ENCODE measurements at places on chromosomes 5 and 9.

- no peak for DNase-seq
Observed at GRCh38 chr5:14959399-14960119, 88.0 kb upstream of the ANKH start.

- DNase-seq = no peak
Observed at GRCh38 chr9:131840220-131840619, 100.3 kb upstream of the RAPGEF1 start.

DNA sequence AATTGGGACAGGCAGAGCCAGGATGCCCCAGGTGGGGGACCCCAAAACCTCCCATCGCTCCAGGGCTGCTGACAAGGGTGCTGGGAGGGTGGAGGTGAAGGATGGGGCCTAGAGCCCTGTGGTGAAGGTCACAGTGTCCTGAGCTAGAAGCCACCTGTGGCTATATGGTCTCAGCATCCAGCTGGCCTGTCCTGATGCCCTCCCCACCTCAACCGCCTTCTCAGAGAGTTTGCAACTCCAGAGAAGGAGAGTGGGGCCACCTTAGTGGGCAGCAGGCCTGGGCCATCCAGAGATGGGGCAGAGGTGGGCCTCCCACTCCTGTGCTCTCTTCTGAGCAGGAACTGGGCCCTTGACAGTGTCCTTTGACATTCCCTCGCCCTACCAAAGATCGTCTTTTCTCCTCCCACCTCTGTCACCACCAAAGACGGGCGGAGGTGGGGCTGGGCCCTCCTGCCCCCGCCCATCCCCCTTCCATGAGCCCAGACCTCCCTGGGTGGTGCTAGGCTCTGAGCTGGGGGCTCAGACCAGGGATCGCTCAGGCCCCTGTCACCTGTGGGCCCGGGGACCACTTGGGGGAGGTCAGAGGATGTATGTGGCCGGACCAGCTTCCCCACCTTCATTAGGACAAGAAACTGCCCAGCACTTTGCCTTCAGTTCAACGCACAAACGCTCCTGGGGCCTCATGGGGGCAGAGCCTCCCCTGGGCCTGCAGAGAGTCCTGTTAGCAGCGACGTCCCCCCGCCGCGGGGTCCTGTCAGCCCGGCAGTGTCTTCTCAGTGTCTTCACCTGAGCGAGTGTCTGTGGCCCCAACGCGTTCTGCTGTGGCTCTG is 10.0 kb upstream of the DOLPP1 start:
- DNase-seq = no peak

DNA sequence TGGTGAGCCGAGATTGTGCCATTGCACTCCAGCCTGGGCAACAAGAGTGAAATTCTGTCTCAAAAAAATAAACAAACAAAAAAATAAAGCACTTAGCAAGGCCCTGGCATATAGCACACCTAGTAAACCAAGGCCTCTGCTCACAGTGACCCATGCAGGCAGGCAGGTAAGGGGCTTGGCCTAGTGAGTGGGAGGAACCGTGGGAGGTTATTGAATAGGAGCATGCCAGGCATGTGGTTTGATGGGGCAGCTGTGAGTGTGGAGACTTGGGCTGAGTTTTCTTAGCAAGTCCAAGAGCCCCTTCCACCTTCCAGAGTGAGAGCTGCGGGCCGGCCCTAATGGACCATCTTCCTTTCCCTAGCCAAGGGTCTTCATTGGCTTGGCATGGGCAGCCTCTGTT is 4.5 kb upstream of the NDST1 start:
- no peak for DNase-seq

DNA sequence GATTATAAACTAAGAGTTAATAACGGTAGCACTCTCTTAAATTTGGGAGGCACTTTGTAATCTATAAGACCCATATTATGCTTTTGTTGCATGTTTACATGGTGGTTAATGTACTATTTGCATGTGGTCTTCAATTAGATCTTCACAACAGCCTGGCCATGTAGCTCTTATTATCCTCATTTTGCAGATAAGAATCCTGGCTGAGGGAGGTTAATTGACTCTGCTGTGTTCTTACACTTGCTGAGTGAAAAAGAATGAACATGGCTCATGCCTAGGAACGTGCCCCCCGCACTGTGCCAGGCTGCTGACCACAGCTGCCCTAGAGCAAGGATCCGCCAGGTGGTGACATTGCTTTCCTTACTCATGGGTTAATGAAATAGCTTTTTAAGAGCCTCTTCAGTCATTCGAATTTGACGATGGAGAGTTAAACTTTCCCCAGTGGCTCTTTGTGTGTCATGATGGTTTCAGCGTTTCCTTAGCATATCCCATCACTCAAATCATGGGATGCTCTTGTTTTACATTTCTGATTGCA is 97.9 kb downstream of the CDH6 start:
- DNase-seq = no peak

DNA sequence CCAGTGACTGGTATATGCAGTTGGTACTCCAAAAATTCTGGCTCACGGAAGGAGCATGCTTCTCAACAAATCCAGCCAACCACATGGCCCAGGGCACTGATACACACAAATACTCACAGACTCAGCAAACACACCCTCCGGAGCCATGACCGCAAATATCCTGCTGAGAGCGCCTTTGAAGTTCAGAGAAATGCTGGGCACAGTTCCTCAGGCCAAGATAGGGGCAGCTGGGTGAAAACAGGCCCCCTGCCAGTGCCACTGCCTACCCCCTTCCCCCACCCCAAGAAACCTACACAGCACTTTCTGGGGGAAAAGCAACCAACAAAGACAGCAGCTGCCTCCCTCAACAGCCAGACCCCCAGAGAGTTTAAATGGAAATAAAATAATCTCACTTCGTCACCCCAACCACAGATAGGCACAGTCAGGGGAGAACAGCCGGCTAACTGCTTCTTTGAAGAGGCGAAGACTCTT is 120.0 kb downstream of the C5orf15 start:
- DNase-seq = no peak

DNA sequence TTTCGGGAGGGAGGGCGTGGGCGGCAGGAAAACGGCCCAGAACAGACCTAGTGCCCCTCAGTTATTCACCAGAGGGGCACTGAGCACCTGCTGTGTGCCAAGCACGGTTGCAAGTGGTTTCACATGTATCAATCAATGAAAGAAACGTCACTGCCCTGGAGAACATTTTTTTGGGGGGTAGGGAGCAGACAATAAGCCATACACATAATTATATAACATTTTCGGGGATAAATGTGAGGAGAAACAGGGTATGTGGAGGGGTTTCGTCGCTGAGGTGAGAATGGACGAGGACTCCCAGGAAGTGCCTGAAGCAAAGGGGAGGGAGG is 444 bp upstream of the ZNF354A start:
- DNase-seq = no peak

GRCh38 chr9:84804951-84805694 is 135.6 kb downstream of the NTRK2 start:
- no peak for DNase-seq

- no peak for DNase-seq
Observed at GRCh38 chr5:107248066-107248695, 422.6 kb downstream of the EFNA5 start.

DNA sequence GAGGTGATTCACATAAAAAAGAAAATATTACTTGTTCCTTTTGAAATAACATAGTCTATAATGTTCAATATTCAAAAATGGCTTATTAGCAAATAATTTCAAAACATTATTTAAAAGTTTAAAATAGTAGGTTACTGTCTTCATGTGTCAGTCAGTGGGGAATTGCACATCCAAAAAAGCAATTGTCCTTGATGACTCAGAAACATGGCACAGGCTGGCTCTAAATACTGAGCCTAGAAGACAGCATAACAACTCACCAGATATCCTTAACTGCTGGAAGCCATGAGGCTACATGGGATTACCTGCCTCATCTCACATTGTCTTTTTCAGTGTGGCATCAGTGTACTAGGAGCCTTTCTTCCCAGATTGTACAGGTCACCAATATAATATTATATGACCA is 439.5 kb upstream of the RGMB start:
- DNase-seq = no peak

DNA sequence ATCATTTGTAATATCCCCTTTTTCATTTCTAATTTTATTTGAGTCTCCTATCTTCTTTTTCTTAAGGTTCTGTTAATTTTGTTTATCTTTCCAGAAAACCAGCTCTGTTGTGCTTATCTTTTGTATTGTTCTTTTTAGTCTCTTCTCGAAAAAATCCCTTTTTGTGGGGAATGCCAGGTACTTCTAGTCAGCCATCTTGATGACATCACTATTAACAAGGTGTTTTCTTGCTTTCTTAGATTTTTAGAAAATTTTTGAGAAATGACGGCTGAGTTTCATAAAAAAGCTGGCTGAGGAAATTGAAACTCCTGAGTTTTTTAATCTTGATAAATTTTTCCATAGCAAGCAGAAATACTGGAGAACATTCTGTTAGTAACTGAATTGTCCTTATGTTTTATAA is 10.7 kb downstream of the RNF180 start:
- DNase-seq = no peak

- no peak for DNase-seq
Observed at GRCh38 chr9:36337002-36337401, 63.1 kb downstream of the RNF38 start.

DNA sequence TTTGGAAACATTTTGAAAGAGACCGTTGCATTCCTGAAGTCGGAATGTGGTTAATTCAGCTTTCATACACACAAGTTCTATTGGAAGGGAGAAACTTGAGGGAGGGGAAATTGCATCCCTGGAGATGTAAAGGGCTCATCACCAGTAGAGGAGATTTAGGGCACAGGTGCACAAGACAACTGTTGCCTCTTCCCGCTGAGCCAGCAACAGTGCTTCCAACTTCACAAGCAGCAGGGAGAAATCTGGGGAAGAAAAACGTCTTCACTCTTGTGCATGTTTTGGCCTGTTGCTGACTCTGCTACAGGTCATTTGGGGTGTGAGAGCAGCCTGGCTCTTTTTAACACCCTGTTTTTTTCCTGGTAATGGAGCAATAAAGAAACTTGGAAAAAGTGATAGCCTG is 277.9 kb downstream of the GAS1 start:
- DNase-seq = no peak

DNA sequence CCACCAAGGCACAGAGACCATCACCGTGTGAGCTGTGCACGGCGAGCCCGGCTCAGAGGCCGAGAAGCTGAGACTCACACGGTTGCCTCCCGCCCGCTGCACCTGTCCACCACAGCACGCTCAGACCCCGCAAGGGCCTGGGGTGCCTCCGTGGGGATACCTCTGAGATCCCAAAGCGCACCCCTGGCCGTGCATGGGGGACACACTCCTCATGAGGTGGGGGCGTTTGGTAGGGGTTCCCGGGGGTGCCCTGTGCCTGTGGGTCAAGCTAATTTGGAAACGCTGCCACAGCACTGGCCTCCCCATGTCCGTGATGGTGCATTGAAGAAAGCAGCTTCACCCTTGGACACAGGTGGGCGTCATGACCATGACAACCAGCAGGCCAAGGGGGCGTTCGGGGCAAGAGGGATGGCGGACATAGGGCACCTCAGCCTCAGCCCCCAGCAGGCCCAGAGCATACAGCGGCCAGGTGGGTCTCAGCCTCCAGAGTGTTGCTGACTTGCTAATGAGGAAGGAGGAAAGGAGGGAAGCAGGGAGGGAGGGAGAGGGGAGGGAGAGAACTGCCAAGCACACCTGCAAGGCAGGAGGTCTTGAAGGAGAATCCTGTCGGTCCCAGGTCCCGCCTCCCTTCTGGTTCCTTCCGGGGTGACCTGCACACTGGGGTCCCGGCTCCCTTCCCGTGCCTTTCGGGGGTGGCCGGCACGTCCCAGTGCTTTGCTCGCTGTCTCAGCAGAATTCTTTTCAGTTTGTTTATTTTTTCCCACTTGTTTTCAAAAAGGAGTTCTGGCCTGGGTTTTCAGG is 34.7 kb downstream of the GLT6D1 start:
- DNase-seq = no peak

Data from activated CD8-positive, alpha-beta memory T cell treated with anti-CD3 and anti-CD28 coated beads for 4 hours (primary cell).